ENCODE measurements at places on chromosomes 5 and 9.

DNA sequence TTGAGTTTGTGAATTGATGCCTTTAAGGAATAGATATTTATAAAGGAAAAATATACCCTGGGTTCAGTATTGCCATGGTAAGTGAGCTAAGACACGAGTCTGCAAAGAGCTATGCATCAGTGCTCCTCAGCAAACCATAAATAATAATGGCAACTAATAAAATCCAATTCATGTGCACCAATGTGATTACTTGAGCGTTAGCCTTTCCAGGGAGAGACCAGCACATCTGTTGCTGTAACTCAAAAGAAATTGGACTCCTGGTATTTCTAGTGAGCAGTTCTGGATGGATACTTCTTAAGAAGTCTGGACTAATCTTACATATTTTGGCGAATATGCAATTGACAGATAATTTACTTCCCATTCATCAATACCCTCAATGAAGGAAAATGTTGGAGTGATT, 373.3 kb downstream of the ARHGEF28 start:
- DNase-seq = no peak

- no peak for DNase-seq
Observed at GRCh38 chr9:34503406-34503805, 19.4 kb downstream of the ENHO start.

DNA sequence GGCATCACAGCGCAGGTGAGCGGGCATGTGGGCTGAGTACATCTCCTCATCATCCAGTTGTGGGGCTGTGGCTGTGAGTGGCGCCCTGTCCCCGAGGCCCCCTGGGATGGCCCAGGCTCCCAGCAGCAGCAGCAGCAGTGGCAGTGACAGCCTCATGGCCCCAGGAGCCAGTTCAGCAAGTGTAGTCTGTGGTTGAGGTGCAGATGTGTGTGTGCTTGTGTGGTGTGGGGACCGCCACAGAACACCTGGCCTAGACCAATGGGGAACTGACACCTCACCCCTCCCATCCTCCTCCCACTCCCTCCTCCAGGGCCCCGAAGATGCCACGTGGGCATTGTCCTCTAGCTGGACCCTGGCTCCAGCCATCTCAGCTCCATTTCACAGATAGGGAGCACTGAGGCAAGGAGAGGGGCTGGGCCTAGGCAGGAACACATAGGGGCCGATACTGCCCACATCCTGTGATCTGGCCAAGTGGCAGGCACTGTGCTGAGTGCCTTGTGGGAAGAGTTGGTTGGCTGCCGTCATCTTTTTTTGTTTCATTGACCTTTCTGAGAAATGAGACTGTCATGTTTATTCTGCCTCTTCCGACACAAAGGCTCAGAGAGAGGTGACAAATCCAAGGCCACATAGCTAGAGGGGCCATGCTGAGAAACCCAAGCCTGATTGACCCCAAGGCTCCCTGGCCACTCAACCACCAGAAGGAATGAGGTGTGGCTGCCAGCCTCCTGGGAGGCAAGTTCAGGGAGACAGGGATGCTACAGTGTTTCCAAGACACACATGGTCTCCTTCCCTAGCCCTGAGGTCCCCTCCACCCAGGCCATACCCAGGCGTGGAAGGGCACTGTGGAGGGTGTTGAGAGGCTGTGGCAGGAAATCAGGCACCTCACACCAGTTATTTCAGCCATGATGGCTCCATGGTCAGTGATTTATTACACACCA, at the start of gene MZB1:
TSS of gene MZB1 (minus strand) at position 213 of the 938 bp plus-strand sequence. CDS start at position 156, 57 bp downstream.
- peak; percentile 81 for DNase-seq

DNA sequence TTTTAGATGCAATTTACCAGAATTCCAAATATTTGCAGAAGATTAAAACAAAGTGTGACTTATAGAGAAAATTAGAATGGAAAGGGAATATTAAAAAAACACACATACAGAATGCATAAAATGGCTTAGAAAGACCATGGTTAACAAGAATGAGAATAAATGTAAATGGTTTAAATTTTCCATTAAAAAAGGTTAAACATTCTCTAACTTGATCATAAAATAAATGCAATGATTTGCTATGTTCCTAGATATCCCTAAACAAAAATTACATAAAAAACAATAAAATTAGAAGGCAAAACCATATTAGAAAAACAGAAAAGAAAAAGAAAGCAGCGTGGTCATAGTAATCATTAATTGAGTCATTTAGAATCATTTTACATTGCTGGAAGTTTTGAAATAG, 152.5 kb downstream of the TMEM38B start:
- DNase-seq = no peak

GRCh38 chr9:17484906-17485305, 94.0 kb upstream of the SH3GL2 start:
- DNase-seq = no peak

DNA sequence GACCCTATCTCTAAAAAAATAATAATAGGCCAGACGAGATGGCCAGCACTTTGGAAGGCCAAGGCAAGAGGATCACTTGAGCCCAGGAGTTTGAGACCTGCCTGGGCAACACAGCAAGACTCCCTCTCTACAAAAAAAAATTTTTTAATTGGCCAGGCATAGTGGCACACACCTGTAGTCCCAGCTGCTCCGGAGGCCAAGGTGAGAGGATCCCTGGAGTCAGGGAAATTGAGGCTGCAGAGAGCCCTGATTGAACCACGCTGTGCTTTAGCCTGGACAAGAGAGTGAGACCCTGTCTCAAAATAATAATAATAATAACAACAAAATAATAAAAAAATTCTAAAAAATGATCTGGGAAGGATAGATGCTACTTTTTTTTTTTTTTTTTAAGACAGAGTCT, 1.1 kb upstream of the DYNC2I2 start:
- DNase-seq = no peak

GRCh38 chr9:68750255-68750654, 45.2 kb downstream of the PIP5K1B start:
- DNase-seq = no peak

Measured in CD4-positive, alpha-beta T cell treated with Interleukin-10 for 1 hour (primary cell).